ENCODE measurements at places on chromosomes 2 and 18. TPM values are rescaled to one million over a fixed set of nuclear protein-coding genes. Genes with fewer than 3 reads are reported as not detected.

The WNT6 gene
- total RNA-seq, result 0.14 TPM

The OSR1 gene
- total RNA-seq, result 1.1 TPM

- no peak for DNase-seq
Observed at GRCh38 chr2:235140801-235141081, 188.9 kb downstream of the SH3BP4 start.

GRCh38 chr2:1730015-1730927 lies 14.0 kb downstream of the PXDN start:
- no peak for DNase-seq

- DNase-seq, result peak; percentile 64
Observed at GRCh38 chr2:64766841-64767669, 113.3 kb upstream of the SERTAD2 start.

- no peak for DNase-seq
Observed at GRCh38 chr2:118667348-118667747, 180.1 kb downstream of the EN1 start.

DNA sequence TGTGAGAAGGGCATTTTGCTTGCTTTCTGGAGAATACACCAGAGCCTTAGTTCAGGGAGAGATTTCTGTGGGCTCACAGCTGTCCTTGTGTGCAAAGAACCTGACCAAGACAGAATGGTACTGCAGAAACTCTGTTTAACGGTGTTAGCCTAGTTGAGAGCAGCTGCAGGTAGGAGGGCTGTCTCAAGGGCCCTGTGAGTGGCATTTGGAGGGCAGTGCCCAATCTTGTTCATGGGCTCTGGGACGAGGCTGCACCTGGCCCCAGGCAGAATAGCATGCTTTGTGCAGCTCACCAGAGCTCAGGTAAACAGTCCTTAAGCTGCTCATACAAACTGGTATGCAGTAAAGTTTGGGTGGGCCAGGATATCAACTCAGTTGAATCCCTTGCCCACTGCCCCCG lies 16.9 kb upstream of the RGPD4 start:
- DNase-seq, result no peak

DNA sequence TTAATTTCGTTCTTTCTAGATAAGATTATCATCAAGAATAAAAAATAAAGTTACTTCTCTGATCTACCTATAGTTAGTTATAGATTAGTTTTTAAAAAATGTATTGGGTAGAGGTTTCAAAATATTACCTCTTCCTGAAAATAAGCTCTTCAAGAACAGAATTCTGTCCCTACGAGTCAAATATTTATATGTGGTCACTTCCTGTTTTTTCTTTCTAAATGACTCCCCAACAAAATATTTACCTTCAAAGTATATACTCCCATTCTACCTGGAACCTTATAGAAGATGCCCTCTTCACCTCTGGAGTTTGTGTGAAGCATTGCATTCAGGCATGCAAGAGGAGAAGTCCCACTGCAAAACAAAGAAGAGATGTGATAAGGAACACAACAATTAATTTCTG lies 72.3 kb downstream of the ASXL2 start:
- DNase-seq, result no peak
